ENCODE measurements at places on chromosomes 2 and 18. TPM values are rescaled to one million over a fixed set of nuclear protein-coding genes. Genes with fewer than 3 reads are reported as not detected.

The RTKN gene
- 10.5 TPM for total RNA-seq

The IL1RL1 gene
- not detected for total RNA-seq

The CFC1 gene
- not detected for total RNA-seq

The TUBB8B gene
- not detected for total RNA-seq

The INO80C gene
- total RNA-seq, result 6.5 TPM

The ERBB4 gene
- not detected for total RNA-seq

The REG3G gene
- not detected for total RNA-seq

DNA sequence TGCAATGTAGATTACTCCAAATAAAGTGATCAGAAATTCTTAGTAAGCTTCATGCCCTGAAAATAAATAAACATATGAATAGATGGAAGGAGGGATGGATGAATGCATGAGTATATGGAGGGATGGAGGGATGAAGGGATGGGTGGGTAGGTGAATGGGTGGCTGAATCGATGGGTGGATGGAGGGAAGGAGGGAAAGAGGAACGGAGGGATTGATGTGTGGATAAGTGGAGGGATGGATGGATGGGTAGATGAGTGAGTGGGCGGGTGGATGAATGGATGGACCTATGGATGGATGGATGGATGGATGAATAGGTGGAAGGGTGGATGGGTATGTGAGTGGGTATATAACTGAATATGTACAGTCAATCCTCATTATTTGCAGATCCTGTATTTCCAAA is 276.7 kb upstream of the ACVR2A start:
- DNase-seq, result no peak

DNA sequence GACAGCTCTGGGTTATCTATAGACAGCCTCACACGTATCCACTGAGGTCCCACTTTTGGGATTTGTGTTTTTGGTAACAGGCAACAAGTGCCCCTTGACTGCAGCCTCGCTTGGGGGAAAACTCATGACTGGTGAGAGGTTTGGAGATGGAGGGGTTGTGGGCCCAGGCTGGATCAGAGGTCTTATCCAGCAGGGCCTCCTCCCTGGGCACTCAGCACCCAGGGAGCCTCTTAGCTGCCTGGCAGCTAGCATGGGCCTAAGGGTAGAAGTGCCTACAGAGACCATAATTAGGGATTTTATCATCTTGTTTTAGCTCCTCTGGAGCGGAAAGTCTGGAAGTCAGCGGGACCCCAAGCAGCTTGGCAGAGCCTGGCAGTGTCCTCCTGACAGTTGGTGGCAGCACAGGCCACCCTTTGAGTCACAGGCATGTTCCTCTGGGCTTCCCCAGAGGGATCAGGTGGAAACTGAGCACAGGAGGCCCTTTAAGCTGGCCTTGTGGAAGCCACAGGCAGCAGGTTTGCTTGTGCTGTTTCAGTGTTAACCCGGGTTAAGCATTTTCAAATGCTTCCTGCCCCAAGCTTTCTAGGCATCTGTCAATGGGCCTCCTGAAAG is 143.1 kb downstream of the KCTD1 start:
- peak; percentile 61 for DNase-seq

DNA sequence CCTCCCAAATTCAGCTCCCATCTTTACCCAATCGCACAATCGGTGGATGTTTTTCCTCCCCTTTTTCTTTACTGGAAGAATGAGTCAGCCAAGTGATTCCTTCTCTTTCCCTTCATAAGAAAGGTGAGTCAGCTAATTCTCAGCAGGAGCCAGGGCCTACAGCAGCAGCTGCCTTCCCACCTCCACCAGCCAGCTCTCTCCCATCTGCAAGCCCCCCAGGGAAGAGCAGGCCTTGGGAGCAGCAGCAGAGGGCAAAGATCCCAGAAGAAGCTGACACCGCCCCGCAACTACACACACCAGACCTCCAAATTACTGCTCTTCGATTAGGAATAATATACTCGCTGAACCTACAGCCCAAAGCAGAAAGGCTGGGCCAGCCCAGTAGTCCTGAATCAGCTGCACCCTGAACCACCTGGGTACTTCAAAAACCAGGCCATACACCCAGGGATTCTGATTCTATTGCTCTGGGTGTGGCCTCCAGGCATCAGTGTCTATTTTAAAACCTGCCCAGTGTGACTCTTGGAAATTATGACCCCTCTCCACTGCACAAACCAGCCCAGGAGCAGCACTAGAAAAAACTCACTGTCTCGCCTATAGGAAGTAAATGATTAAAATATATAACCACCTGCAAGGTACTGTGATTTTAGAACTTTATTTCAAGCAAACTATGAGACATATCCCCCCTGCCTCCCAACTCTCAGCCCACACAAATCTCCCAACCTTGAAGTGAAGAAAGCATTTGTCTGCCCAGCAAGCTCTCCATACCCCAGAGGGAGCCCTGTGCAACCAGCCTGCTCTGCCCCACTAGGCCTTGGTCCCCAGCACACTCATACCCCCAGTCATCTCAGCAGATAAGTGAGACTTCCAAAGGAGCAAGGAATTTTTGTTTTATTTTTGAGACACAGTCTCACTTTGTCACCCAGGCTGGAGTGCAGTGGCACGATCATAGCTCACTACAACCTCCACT is 7.3 kb downstream of the SFXN5 start:
- peak; percentile 83 for DNase-seq

DNA sequence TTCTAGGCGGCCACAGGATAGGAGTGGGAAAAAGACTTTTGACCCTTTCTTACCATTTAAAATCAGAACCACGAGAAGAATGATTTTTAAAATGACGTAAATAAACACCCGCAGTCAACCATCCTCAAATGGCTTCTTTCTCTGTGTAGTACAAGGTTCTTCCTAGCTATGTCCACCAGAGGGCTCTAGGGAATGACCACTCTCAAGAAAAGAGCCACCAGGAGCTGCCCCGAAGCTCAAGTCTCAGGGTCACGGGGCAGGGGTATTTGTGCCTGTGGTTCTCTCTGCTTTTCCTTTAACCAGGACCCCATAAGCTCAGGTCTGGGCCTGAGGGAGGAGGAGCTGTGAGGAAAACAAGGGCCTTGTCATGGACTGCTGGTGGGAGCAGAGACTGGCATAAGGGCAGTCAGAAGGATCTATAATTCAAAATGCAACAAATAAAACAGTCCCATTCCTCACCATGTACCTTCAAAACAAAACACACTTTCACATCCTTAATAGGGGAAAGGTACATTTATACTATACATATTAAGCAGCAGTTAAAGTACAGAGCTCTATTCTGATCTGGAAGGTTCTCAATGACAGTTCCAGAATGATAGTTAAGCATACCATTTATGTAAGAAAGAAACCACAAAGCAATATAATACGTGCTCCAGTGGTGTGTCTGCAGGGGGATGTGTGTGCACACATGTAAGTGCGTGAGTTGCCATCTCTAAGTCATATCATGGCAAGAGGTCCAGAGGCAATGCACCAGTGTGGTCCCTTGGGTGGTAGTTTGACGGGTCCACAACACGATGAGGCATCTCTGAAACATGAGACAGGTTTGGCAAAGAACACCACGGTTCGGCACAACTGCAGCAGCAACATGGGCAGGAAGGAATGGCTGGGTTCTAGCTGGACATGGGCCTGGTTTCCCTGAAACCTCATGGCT is 18.6 kb downstream of the LYPD1 start:
- peak; percentile 67 for DNase-seq

GRCh38 chr2:9310377-9310776 is 103.8 kb downstream of the ASAP2 start:
- peak; percentile 90 for DNase-seq

DNA sequence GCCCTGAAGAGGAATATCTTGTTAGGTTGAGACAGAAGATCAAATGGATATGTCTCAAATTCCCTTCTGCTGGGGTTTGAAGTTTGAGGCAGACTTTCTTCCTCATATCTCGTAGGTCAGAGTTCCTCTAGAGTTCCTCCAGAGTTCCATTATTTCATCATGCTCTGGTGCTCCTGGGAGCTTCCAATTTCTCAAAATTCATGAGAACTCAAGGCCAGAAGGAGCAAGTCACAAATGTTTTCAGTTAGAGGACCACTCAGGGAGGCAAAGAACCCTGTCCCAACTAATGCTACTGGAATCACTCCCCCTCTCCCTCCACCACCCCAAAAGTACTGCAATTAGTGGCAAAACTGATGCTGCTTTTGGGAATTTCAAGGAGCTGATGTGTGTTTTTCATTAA is 115.7 kb upstream of the RBMS1 start:
- no peak for DNase-seq

DNA sequence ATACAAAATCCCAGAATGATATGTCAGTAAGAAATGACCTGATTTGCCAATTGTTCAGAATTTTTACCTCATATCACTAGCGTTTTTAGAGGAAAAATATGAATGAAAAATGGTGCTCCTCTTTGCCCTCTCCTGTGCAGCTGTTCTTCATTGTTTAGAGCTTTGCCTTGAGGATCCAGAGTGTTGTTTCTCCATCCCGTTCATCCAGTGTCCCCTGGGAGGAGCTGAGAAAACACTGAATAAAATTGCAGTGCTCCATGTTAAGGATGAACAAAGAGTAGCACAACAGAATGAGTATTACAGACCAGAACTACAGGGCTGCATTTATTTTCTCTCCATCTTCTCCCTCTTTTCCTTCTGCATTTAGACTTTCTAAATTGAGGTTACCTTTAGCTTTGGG is 133.1 kb downstream of the ADCYAP1 start:
- no peak for DNase-seq
